ENCODE measurements at places on chromosomes 12 and 14. TPM values are rescaled to one million over a fixed set of nuclear protein-coding genes. Genes with fewer than 3 reads are reported as not detected.

DNA sequence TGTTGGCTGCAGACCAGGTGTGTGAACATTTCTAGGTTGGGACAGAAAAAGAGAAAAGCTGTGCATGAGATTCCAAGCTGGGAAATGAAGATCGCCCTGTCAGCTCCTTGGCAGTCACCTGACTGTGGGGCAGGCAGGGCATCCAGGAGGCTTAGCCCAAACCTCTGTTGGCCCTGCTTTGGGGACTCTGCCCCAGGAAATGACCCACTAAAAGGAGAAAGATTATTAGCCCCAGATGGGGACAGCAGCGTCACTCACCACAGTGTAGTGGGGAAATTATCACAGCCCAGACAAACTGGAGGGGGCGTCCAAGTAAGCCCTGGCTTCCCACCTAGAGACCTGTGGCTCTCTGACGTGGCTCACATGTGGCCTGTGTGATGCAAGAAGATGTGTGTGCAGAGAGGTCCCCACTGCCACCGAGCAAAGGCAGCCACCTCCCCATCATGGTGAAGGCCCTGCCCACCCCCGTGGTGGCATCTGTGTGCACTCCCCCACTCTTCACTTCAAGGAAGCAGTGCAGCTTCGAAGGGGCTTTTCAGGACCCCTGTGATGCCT, 39.1 kb downstream of the DIO3 start:
- H3K27ac ChIP-seq: no peak overlapping the region
- no peaks in the 10 kb centered on the region for H3K4me1 ChIP-seq
- no peaks in the 10 kb centered on the region for H3K36me3 ChIP-seq

- no peaks in the 10 kb centered on the region for H3K36me3 ChIP-seq
- no peaks in the 10 kb centered on the region for H3K27me3 ChIP-seq
- H3K4me1 ChIP-seq: no peaks in the 10 kb centered on the region
These were observed 1.9 kb upstream of the KRT18 start for GRCh38 chr12:52946797-52947547.

- DNase-seq: peak; percentile 85
- no peak overlapping the region for H3K4me3 ChIP-seq
- no peaks in the 10 kb centered on the region for H3K36me3 ChIP-seq
- no peaks in the 10 kb centered on the region for H3K4me1 ChIP-seq
- H3K27ac ChIP-seq: no peak overlapping the region
These were observed 486.7 kb downstream of the APAF1 start for GRCh38 chr12:99131751-99132199.

TAS2R30 gene
- not detected for polyA plus RNA-seq

- no peak overlapping the region for H3K27ac ChIP-seq
- H3K4me1 ChIP-seq: peaks cover 5% of the 10 kb centered on the region
- H3K27me3 ChIP-seq: no peaks in the 10 kb centered on the region
- H3K36me3 ChIP-seq: no peaks in the 10 kb centered on the region
These were observed 50.5 kb upstream of the KRR1 start for GRCh38 chr12:75561921-75562320.

GRCh38 chr12:52867642-52868041, 18.8 kb upstream of the KRT78 start:
- no peaks in the 10 kb centered on the region for H3K36me3 ChIP-seq
- H3K4me3 ChIP-seq: no peak overlapping the region
- no peaks in the 10 kb centered on the region for H3K27me3 ChIP-seq

- DNase-seq: no peak
- no peak overlapping the region for H3K27ac ChIP-seq
- H3K36me3 ChIP-seq: no peaks in the 10 kb centered on the region
These were observed 1.7 kb upstream of the AKAP6 start for GRCh38 chr14:32327255-32327961.

GRCh38 chr12:16555630-16556029, 50.3 kb downstream of the LMO3 start:
- peak; percentile 1 for DNase-seq
- no peak overlapping the region for H3K4me3 ChIP-seq
- no peaks in the 10 kb centered on the region for H3K4me1 ChIP-seq
- H3K27me3 ChIP-seq: no peaks in the 10 kb centered on the region
- no peaks in the 10 kb centered on the region for H3K36me3 ChIP-seq
- no peak overlapping the region for H3K27ac ChIP-seq

DNA sequence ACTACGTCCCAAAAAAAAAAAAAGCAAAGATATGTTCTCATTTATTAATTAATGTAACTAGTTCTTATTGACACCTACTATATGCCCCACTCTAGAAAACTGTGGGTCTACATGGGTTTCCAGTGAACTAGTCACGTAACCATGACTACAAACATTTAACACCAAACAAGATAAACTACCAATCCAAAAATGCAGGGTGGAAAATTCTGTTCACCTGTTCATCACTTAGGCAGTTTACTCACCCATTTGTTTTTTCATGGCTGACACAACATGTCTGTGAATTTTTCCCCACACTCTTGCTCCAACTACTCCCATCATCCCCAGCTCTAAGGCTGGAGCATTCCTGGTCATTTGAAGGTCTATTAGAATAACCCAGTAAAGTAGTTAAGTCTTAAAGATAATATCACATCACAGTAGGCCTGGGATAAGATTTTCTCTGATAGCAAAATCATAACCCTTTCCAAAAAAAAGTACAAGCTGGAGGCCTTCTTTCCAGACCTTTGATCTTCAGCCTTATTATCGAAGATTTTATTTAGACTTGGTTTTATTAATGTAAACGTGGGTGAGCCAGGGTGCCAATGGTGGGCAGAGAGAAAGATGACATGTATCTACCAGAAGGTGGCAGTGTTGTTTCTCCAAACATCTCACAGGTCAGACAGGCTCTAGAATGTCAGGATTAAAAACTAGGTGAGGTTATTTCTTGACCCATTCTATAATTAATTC, 61.6 kb upstream of the DAAM1 start:
- H3K27me3 ChIP-seq: no peaks in the 10 kb centered on the region
- H3K27ac ChIP-seq: no peak overlapping the region
- no peaks in the 10 kb centered on the region for H3K4me1 ChIP-seq
- H3K36me3 ChIP-seq: no peaks in the 10 kb centered on the region

GRCh38 chr12:65808580-65808979, 15.7 kb upstream of the HMGA2 start:
- no peaks in the 10 kb centered on the region for H3K27me3 ChIP-seq
- H3K36me3 ChIP-seq: no peaks in the 10 kb centered on the region
- DNase-seq: no peak
- H3K27ac ChIP-seq: no peak overlapping the region

Data from lung (tissue), 17 donors.